ENCODE measurements at places on chromosomes 5 and 9.

DNA sequence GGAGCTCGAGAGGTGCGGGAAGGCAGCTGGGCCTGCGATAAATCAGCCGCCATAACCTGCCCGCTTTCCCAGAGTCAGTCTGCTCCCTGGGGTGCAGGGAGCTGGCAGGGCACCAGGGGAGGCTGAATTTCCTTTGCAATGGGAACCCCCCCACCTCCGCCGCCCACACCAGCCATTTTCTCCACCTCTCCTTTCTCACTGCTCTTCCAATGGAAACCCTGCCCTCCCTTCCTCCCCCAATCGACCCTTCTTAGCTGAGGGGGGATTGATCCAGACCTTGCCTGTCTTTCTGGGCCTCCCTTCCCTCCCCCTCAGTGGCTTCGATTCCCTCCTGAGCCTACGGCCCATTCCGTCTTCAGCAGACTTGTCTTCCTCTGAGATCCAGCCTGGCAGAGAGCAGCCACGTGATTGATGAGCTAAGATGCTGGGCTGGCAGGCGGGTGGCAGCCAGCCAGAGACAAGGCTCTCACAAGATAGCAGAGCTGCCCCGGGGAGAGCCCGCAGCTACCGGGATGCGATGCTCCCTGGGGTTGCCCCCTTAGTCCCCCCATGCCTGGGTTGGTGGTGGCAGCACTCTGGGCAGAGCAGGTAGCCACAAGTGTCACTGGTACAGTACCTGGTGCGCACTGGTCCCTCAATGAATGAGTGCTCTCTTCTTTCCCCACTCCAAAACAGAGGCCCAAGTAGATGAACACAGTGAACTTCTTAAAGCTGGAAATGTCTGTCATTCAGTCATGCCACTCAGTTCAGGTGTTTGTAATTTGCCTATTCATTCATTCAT is 53.7 kb upstream of the FABP6 start:
- no peak for DNase-seq

GRCh38 chr9:115799734-115800133 is 353.9 kb upstream of the PAPPA start:
- DNase-seq = no peak

DNA sequence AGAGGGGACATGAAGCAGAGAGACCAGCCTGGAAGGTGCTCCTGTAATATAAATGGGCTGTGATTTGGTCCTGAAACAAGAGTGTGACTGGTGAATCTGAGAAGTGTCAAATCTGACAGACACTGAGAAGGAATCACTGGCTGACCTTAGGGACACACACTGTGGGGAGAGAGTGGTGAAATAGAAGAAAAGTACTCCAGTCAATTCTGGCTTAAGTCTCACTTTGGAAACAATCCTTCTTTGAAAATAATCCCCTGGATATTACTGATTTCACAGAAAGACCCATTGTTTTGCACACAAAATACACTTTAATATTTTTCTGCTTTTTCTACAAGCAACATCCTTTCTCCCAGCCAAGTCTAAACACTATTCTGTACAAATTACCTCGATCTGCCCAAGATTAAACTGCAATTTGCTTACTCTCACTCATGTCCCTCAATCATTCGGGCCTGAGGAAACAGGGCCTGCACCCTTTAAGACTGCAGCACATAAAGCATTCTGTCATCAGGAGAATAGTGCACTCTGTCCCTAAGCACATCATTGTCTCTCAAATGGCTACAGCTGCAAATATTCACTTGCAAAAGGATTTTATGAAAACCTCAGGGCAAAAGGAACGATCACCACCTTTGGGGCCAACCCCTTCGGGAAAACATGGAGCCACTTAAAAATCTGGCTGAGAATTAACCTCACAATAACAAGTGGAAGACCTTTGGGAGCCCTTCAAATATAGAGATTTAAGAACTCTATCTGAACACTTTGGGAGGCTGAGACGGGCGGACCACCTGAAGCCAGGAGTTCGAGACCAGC is 68.6 kb downstream of the MAPKAP1 start:
- DNase-seq = no peak

DNA sequence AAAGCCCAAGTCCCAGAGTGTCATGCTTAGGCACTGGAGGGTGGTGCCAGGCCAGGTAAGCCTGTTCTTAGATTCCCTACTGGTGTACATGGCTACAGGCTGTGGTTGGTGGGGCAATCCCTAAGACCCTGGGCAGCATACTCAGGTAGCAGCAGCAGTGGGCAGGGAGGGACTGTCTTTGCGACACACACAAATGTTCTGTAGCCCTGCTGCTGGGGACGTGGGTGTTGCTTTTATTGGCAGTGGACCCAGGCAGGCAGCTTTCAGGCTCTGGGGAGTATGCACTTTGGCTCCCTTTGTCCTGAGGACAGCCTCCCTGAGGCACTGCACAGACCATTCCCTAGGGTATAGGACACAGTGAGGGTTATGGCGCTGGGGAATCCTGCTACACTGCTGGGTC is 137.1 kb upstream of the ADAMTS19 start:
- DNase-seq = no peak

DNA sequence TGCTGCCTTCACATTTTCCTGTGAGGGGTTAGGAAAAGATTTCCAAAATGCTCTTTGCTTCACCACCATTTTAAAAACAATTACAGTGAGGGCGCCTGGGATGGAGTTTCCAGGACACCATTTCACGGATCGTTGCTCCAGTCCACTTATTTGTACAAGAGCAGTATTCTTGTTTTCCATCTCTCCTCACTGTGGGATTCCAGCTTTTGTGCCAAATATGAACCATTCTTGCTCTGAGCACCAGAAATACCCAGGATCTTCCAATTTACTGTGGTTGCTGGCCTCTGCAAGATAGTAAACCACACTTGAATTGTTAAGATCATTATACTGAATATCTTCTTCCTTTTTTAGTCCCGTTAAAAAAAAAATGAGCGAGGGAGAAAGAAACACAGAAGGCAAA is 899.5 kb downstream of the TLE1 start:
- DNase-seq = no peak

DNA sequence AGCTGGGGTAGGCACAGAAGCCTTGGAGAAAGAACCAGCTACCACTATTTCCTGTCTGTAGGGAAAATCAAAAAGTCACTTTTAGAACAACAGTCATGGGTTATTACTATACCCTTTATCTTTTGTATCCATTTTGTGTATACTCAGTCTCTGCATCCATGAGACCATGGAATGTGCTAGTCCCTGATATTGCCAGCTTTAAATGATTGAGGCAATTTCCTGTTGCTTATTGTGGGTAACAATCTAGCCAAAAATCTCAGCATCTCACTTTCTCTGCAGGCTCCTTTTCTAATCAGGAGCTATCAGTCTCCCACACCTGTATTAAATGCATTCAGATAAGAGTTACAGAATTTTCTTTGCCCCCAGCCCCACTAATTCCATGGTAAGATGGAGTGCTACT is 968 bp upstream of the KDM3B start:
- DNase-seq = no peak

- no peak for DNase-seq
Observed at GRCh38 chr9:135146766-135147473, 59.5 kb downstream of the OLFM1 start.

GRCh38 chr5:156683509-156683908 is 166.6 kb upstream of the PPP1R2B start:
- DNase-seq = no peak

All from stimulated activated CD8-positive, alpha-beta memory T cell treated with anti-CD3 and anti-CD28 coated beads, Interleukin-15, amount 100 ng/mL, for 24 hours (primary cell).